ENCODE measurements at places on chromosomes 7 and 10.
A peak's percentile ranks its signal among the peaks of the same experiment; 100 is the strongest.

DNA sequence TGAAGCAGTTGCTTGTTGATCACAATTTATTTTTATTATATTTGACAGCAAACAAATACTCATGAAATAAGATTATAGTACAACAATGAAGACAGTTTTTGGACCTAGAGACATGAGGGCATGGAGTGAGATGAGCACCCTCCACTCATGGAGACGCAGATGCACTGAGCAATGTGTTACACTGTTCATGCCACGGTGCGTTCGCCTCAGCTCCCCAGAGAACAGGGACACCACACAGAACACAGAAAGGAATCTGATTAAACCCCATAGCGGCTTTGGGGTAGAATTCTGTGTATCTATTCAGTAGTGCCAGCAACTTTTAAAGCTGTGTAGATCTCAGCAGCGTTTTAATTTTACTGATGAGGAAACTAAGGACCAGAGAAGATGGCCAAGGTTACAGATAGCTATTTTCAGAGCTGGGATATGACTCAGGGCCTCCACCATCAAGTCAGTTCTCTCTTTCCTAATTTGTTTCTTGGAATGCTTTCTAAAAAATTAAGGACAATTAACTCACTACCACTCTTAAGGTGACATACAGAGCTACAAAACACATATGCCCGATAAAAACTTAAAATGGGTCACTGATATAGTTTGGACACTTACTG, 33.6 kb downstream of the FAM25A start:
- no peak overlapping the region for H3K27ac ChIP-seq
- no peaks in the 10 kb centered on the region for H3K4me1 ChIP-seq
- H3K27me3 ChIP-seq: no peaks in the 10 kb centered on the region
- peaks cover 12% of the 10 kb centered on the region for H3K36me3 ChIP-seq

- H3K36me3 ChIP-seq: peaks cover 3% of the 10 kb centered on the region
- no peak overlapping the region for H3K27ac ChIP-seq
- no peak overlapping the region for H3K4me3 ChIP-seq
- no peak for DNase-seq
These were observed 155.2 kb upstream of the BMPER start for GRCh38 chr7:33750177-33750576.

GRCh38 chr10:85635650-85636049, 730.9 kb downstream of the GRID1 start:
- no peaks in the 10 kb centered on the region for H3K4me1 ChIP-seq
- no peaks in the 10 kb centered on the region for H3K36me3 ChIP-seq
- H3K4me3 ChIP-seq: no peak overlapping the region

GRCh38 chr7:27198871-27199801, 755 bp downstream of the HOXA13 start:
- H3K4me3 ChIP-seq: no peak overlapping the region
- H3K36me3 ChIP-seq: no peaks in the 10 kb centered on the region
- peaks cover 27% of the 10 kb centered on the region for H3K27me3 ChIP-seq
- H3K27ac ChIP-seq: no peak overlapping the region

DNA sequence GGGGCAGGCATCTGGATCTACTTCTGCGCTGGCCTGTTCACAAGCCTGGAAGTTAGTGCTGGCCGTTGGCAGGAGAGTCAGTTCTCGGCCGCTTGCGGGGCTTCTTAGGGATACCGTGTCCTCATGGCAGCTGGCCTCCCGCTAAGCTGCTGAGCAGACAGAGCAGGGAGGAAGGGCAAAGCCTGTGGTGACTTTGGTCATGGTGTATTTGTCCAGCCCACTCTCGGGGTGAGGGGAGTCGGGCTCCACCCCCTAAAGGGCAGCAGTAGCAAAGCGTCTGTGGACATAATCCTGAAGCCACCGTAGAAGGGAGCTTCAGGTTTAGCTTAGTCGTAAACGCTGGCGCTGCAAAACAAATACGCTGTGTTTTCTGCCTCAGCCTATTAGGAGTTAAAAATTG, 12.2 kb downstream of the UBE3C start:
- peak overlapping the region; percentile 49 for H3K27ac ChIP-seq
- DNase-seq: peak; percentile 26
- peak overlapping the region; percentile 23 for H3K4me3 ChIP-seq
- H3K27me3 ChIP-seq: peaks cover 2% of the 10 kb centered on the region
- peaks cover 5% of the 10 kb centered on the region for H3K36me3 ChIP-seq

- H3K27ac ChIP-seq: no peak overlapping the region
- DNase-seq: no peak
- H3K4me1 ChIP-seq: peaks cover 17% of the 10 kb centered on the region
- peaks cover 2% of the 10 kb centered on the region for H3K27me3 ChIP-seq
These were observed 65.4 kb downstream of the SGMS1 start for GRCh38 chr10:50558371-50558770.

DNA sequence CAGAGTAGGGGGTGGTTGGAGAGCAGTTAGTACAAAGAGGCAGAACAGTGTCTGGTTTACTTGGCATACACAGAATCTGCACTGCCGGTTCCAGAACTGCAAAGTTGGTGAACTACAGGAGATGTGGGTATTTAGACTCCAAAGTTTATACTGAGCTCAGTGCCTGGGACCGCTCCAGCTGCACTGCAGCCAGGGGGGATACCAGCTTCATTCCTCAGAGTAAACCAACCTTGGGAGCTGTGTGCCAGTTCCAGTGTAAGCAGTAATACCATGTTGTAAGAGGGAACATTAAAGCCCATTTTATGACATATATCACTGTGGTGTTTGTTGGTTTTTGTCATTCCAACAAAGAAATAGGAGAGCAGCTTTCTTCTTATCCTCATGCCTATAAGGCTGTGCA, 23.4 kb downstream of the LOXL4 start:
- no peak overlapping the region for H3K27ac ChIP-seq
- no peak overlapping the region for H3K4me3 ChIP-seq
- no peak for DNase-seq
- H3K36me3 ChIP-seq: peaks cover 20% of the 10 kb centered on the region
- H3K27me3 ChIP-seq: no peaks in the 10 kb centered on the region
- H3K4me1 ChIP-seq: peaks cover 11% of the 10 kb centered on the region

GRCh38 chr10:49592726-49593563, 17.2 kb upstream of the SLC18A3 start:
- no peak overlapping the region for H3K27ac ChIP-seq
- no peaks in the 10 kb centered on the region for H3K36me3 ChIP-seq
- H3K4me1 ChIP-seq: peaks cover 26% of the 10 kb centered on the region
- no peak overlapping the region for H3K4me3 ChIP-seq
- H3K27me3 ChIP-seq: peaks cover 7% of the 10 kb centered on the region
- DNase-seq: peak; percentile 78

GRCh38 chr10:79159141-79159651, 90.4 kb downstream of the ZMIZ1 start:
- H3K4me3 ChIP-seq: no peak overlapping the region
- peaks cover 10% of the 10 kb centered on the region for H3K36me3 ChIP-seq
- no peak overlapping the region for H3K27ac ChIP-seq
- no peak for DNase-seq
- peaks cover 17% of the 10 kb centered on the region for H3K27me3 ChIP-seq
- peaks cover 25% of the 10 kb centered on the region for H3K4me1 ChIP-seq

DNA sequence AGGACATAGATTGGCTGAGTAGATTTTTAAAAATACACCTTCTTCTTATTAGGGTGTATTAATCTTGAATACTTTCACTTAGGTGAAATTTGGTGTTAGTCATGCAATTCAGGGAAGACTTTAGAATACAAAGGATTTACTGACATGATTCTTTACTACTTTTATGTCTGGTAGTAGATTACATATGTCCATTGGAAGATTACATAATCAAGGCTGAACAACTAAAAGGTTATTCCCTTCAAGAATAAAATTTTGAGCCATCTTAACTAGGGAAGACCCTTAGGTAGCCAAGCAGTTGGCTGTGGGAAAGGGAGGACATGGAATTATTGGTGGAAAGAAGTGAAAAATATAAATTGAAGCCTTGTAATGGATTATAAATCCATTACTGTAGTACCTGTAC, 165.0 kb downstream of the ITGB1 start:
- no peak overlapping the region for H3K27ac ChIP-seq
- DNase-seq: no peak
- no peaks in the 10 kb centered on the region for H3K27me3 ChIP-seq
- no peaks in the 10 kb centered on the region for H3K36me3 ChIP-seq
- no peaks in the 10 kb centered on the region for H3K4me1 ChIP-seq
- H3K4me3 ChIP-seq: no peak overlapping the region

DNA sequence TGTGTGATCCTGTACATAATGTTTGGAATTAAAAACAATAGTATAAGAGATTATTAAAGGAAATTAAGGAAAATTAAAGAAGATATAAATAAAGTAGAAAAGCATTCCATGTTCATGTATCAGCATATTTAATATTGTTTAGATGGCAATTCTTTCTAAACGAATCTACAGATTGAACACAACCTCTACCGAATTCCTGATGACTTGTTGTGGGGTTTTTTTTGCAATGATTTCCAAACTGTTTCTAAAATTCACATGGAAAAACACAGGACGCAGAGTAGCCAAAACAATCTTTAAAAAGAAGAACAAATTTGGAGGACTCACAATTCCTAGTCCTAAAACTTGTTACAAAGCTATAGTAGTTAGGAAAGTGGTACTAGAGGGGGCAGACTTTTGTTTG, 573.4 kb upstream of the IGFBP3 start:
- no peak for DNase-seq
- no peaks in the 10 kb centered on the region for H3K27me3 ChIP-seq
- no peak overlapping the region for H3K27ac ChIP-seq
- H3K4me3 ChIP-seq: no peak overlapping the region

GRCh38 chr10:5629303-5630111, 36.9 kb downstream of the ASB13 start:
- H3K4me3 ChIP-seq: no peak overlapping the region
- H3K4me1 ChIP-seq: peaks cover 8% of the 10 kb centered on the region
- no peaks in the 10 kb centered on the region for H3K36me3 ChIP-seq
- DNase-seq: peak; percentile 91
- peaks cover 4% of the 10 kb centered on the region for H3K27me3 ChIP-seq
- no peak overlapping the region for H3K27ac ChIP-seq

GRCh38 chr7:91082038-91082437, 182.2 kb upstream of the FZD1 start:
- no peak overlapping the region for H3K27ac ChIP-seq
- peaks cover 14% of the 10 kb centered on the region for H3K4me1 ChIP-seq
- H3K36me3 ChIP-seq: no peaks in the 10 kb centered on the region
- no peak overlapping the region for H3K4me3 ChIP-seq
- H3K27me3 ChIP-seq: no peaks in the 10 kb centered on the region

GRCh38 chr10:88347022-88347421, 236.1 kb downstream of the RNLS start:
- DNase-seq: no peak
- H3K4me3 ChIP-seq: no peak overlapping the region

DNA sequence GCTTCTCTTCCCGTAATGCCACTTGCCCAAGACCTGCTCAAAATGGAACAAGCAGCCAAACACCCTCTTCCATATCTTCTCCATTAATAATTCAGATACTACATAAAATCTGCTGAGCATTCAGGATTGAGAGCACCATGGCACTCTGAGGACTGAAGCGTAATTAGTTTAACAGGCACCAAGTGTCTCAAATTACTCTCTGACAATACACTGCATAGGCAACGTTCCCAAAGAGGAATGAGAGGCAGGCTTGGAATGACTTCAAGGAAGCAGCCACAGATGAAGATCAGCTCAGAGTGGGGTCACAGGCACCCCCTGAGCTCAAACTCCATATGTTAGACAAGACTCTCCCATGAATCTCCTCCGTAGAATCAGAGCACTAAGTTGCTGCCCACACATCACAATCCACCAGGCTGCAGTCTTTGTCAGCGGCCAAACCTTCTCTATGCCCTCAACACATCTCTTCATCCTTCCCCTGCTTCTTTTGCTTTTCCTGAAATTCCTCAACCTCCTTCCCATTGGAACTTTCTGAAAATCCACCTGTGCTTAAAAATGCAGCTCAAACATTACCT, 4.7 kb upstream of the ABLIM1 start:
- H3K4me1 ChIP-seq: peaks cover 22% of the 10 kb centered on the region
- H3K27ac ChIP-seq: no peak overlapping the region
- no peaks in the 10 kb centered on the region for H3K27me3 ChIP-seq
- H3K4me3 ChIP-seq: no peak overlapping the region
- no peaks in the 10 kb centered on the region for H3K36me3 ChIP-seq

- H3K4me1 ChIP-seq: no peaks in the 10 kb centered on the region
- no peak for DNase-seq
- no peaks in the 10 kb centered on the region for H3K27me3 ChIP-seq
- no peak overlapping the region for H3K4me3 ChIP-seq
- H3K36me3 ChIP-seq: no peaks in the 10 kb centered on the region
These were observed 117.0 kb upstream of the AHR start for GRCh38 chr7:17181482-17181881.

- peak overlapping the region; percentile 74 for H3K27ac ChIP-seq
- no peak for DNase-seq
- peak overlapping the region; percentile 97 for H3K4me3 ChIP-seq
- no peaks in the 10 kb centered on the region for H3K27me3 ChIP-seq
- H3K4me1 ChIP-seq: peaks cover 28% of the 10 kb centered on the region
These were observed 434 bp upstream of the PLEKHA8 start for GRCh38 chr7:30027740-30028215.

DNA sequence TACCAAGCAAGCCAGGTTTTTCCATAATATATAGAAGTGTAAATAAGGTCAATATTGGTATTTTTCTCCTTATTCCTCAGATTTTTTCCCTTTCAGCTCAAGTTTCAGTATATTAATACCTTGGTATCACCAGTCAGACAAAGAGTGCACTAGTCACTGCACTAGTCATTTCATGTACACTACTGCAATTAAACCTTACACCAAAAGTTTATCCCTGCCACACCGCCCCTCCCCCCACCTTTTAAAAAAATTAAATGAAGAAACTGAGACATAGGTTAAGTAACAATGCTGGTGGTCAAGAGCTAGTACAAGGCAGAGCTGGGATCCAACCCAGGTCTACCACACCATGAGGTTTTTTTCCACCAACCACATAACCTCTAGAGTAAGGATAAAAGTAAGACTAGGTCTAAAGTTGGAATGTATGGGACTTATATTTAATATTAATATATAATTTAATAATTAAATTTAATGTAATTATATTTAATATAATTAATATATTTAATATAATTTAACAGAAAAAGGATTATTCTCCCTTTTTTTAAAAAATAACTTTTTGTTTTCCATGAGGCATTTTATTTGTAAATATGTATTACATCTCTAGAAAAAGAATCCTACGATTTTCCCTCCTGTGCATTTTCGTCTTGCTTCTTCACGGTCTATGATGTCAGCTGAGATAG, 68.5 kb downstream of the NT5C2 start:
- no peaks in the 10 kb centered on the region for H3K27me3 ChIP-seq
- peaks cover 8% of the 10 kb centered on the region for H3K4me1 ChIP-seq
- no peak for DNase-seq
- H3K4me3 ChIP-seq: no peak overlapping the region

DNA sequence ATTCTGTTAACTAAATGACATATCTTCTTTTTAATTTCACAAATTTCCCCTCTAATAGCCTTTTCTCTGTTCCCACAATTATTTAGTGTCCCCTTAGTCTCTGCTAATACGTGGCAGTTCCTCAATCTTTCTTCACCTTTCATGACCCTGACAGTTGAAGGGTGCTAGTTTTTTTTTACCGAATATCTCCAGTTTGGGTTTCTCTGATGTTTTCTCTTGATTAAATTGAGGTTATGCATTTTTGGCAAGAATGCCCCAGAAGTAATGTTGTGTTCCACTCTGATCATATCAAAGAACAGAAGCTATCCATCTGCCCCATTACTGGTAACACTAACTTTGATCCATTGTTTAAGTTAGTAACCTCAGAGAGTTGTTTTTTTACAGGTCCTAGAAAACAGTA, 133.6 kb upstream of the ASAH2 start:
- peaks cover 7% of the 10 kb centered on the region for H3K4me1 ChIP-seq
- peaks cover 1% of the 10 kb centered on the region for H3K27me3 ChIP-seq
- H3K4me3 ChIP-seq: no peak overlapping the region
- no peak for DNase-seq
- H3K27ac ChIP-seq: no peak overlapping the region

Data from endothelial cell (in vitro differentiated cells).